ENCODE measurements at places on chromosomes 16 and 17.

DNA sequence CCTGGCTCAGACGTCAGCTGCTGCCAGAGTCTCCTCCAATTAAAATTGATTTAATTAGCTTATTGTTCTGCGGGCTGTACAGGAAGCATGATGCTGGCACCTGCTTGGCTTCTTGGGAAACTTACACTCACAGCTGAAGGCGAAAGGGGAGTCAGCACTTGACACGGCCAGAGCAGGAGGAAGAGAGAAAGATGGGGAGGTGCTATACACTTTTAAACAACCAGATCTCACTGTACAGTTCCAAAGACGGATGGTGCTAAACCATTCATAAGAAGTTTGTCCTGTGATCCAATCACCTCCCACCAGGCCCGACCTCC is 1.4 kb upstream of the PRDM7 start:
- no peak for DNase-seq

DNA sequence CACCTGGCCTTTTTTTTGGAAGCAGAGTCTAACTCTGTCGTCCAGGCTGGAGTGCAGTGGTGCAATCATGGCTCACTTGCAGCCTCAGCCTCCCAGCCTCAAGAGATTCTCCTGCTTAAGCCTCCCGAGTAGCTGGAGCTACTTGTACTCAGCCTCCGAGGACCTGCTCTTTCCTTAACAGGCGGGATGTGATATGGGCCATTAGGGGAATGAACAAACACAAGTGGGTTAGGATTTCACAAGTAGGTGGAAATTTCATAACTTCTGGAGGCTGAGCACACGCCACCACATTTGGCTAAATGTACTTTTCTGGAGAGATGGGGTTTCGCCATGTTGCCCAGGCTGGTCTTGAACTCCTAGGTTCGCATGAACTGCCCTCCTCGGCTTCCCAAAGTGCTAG is 4.1 kb downstream of the PAM16 start:
- no peak for DNase-seq

GRCh38 chr17:19344311-19345066 is 18.0 kb downstream of the B9D1 start:
- no peak for DNase-seq

- no peak for DNase-seq
Measured at GRCh38 chr17:652314-652713, 62.3 kb downstream of the VPS53 start.

GRCh38 chr16:72126429-72126765 is 32.8 kb downstream of the DHX38 start:
- no peak for DNase-seq
